ENCODE measurements at places on chromosomes 6 and 20.
A peak's percentile ranks its signal among the peaks of the same experiment; 100 is the strongest.

DNA sequence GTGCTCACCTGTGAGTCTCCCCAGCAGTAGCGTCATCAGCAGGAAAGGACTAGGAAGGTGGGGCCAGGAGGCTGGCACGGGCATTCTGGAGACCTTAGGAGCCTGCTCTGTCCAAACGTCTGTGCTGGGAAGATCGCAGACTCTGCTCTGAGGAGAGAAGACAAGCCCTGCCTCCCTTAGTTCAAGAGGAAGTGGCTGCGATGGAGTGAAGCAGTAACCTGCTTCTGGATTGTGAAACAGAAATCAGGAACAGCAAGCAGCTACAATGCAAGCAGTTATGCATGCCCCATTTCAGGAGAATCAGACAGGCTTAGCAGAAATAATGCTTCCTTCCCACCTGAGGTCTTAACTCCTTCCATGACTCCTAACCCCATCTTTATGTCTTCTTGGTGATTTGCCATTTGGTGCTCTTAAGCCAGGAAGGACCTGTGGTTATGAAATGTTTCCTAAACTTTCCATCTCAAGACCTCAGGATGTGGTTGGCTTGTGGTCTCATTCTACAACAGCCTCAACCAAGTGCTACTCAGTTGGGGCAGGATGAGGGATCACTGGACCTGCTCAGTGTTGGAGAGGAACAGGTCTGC is at the start of gene SIRPB1:
SIRPB1 (minus strand) TSS at position 149 of the 584 bp plus-strand sequence; CDS start at position 84, 65 bp downstream.
- DNase-seq: peak; percentile 42

GRCh38 chr20:53154540-53154939 is 182.4 kb downstream of the TSHZ2 start:
- DNase-seq: peak; percentile 58

- no peak for DNase-seq
Measured at GRCh38 chr20:20214757-20215275, 153.1 kb upstream of the INSM1 start.

GRCh38 chr6:159074120-159074684 is 29.4 kb upstream of the TAGAP start:
- DNase-seq: no peak

- no peak for DNase-seq
Measured at GRCh38 chr6:113178349-113178748, 678.8 kb upstream of the MARCKS start.

GRCh38 chr6:169510871-169511270 is 191.0 kb downstream of the WDR27 start:
- DNase-seq: no peak

DNA sequence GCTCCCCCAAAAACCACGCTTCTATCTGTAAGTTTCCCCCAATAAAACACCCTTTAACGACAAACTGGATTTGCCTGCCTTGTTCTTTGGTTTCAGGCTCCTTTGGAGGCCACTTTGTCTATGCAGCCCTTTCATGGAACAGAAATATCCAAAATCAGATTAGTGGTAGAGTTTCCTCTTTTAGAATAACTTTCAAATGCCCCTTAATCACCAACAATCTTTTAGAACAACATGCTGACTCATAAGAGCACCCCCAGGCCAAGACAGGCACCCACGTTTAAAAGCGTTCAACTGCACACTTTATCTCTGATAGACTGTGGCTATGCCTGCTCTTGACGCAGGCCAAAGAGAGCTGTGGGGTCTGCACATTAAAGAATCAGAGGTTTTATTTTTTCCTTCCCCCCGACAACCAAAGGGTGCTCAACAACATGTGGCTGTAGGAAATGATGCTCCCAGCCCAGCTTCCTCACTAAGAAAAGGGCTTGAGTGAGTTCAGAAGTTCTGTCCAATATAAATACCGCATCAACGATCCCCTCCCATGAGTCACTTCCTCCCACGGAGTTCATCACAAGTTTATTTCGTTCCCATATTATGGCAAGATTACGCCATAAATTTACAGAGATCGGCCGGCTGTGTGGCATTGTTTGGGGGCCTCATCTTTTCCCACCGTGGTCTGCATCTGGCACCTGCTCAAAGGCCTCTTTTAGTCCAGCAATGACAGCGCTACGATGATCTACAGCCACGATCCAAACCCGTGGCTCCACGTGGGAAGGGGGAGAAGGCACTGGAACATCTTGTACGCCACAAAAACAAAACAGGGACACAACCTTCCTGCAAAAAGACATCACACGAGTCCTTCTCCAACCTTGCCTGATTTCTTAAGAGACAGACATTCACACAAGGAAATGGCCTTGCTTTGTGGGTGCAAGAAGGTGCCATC is 88.8 kb upstream of the NFATC2 start:
- DNase-seq: peak; percentile 54

DNA sequence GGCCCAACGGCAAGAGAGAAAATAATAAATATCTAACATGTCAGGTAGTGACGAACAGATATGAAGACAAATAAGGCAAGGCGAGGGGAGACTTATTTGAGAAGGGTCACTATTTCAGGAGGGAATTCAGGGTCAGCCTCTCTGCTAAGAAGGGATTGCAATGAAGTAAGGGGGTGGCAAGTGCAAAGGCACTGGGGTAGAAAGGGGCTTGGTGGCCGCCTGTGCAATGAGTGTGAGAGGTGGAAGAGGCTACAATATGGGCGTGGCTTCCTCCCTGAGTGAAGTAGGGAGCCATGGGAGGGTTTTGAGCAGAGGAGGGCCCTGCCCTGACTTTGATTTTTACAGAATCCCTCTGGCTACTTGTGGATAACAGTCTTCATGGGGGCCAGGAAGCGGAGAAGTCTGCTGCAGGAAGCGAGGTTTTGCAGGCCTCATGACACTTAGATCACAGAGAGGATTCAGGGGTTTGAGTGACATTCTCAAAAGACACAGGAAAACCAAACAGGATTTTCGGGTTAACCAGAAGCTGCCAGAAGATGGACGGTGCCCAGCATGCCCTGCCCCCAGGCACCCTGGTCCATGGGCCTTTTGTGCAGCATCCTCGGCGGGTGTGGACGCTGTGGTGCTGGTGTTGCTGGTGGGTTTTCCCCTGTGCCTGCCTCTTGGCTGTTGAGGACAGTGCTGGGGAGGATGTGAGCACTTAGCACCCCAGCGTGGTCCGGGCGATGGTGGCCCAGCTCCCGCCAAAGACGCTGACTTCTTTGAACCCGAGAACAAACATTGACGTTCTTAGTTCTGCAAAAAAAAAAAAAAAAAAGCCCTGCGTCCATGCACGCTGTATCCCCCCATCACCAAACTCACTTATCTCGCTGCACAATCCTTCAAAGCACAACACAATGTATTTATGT is 124.2 kb upstream of the PTPN1 start:
- peak; percentile 64 for DNase-seq

GRCh38 chr20:44869471-44869870 is 16.0 kb upstream of the YWHAB start:
- no peak for DNase-seq

DNA sequence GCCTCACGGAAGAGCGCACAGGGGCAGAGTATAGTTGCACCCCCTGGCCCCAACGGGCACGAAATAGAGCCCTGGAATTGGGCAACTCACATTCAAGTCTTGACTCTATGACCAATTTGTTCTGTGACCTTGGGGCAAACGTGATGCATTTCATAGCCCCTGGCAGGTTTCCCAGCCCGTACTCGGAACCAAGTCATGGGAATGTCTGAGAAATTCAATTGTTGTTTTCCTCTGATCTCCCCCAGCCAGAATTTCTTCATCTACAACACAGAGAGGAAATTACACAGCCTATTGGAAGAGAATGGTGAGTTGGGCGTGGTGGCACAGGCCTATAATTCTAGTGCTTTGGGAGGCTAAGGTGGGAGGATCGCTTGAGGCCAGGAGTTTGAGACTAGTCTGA is 322.3 kb upstream of the SULF2 start:
- no peak for DNase-seq

GRCh38 chr20:3405696-3406358 is 1.6 kb downstream of the DNAAF9 start:
- no peak for DNase-seq

- DNase-seq: peak; percentile 10
Measured at GRCh38 chr20:54267483-54268003, 59.7 kb downstream of the PFDN4 start.

GRCh38 chr20:58575776-58576602 is 60.8 kb upstream of the APCDD1L start:
- no peak for DNase-seq

- no peak for DNase-seq
Measured at GRCh38 chr6:108304646-108305045, 9.8 kb downstream of the AFG1L start.

GRCh38 chr6:53044071-53044470 is 21.1 kb upstream of the FBXO9 start:
- DNase-seq: no peak

DNA sequence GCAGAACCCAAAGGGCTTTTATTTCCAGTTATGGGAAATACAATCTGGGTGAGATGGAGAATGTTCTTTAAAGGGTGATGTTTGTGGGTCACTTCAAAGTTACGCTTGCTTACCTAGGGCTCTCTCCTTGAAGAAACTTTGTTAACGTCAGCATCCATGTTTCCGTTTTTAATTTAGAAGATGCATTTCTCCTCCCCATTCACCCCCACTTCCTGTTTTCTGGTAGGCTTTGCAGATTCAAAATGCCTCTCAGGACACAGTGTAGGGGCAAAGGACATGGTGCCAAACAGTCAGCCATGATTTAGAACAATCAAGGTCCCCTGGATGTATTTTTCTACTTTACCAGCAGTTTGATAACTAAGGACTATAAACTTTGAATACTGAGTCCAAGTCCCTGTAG is 49.5 kb downstream of the RPS12 start:
- no peak for DNase-seq

GRCh38 chr20:582204-582603 is 27.9 kb downstream of the TCF15 start:
- DNase-seq: no peak

DNA sequence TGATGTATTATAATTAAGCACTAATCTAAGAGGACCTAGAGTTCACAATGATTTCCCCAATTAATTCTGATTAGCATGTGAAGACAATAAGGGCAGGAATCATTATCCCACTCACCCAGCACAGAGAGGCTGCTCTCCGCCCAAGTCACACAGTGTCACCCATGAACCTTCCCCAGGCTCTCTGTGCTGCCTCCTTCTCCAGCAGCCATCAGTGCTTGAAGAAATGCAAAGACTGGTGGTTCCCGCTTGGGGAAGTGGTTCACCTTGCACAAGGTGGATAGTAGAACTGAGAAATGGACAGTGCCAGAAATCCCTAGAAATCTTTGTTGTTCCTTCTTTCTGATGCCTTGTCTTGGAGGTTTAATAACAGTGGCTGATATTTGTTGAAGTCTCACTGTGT is 401.3 kb downstream of the QKI start:
- no peak for DNase-seq

All from activated naive CD4-positive, alpha-beta T cell treated with anti-CD3 and anti-CD28 coated beads for 36 hours (primary cell).